ENCODE measurements at places on chromosomes 2 and 18.
A peak's percentile ranks its signal among the peaks of the same experiment; 100 is the strongest.

DNA sequence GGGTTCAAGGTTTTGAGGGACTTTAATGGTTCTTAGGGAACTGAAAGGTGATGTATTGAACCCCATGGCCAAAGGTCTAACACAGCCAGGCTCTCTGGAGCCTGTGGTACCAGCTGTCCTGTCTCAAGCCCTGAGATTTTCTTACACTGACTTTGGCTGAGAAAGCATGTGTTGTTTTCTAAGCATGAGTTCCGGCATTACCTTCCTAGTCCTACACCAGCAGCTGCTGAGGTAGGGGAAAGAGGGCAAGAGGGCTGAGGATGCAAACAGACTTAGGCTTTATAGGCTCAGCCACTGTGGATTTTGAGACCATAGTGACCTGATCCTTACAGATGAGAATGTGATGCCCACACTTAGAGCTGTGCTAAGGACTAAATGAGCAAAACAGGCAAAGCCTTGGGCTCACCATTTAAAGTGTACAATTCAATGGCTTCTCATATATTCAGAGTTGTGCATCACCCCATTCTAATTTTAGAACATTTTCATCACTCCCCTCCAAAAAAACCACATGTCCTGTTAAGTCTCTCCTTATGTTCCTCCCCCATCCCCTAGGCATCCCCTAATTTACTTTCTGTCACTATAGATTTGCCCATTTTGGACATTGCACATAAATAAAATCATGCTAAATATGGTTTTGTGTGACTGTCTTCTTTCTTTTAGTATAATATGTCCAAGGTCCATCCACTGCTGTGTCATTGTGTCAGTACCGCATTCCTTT is 99.7 kb upstream of the OTOS start:
- no peak for DNase-seq

DNA sequence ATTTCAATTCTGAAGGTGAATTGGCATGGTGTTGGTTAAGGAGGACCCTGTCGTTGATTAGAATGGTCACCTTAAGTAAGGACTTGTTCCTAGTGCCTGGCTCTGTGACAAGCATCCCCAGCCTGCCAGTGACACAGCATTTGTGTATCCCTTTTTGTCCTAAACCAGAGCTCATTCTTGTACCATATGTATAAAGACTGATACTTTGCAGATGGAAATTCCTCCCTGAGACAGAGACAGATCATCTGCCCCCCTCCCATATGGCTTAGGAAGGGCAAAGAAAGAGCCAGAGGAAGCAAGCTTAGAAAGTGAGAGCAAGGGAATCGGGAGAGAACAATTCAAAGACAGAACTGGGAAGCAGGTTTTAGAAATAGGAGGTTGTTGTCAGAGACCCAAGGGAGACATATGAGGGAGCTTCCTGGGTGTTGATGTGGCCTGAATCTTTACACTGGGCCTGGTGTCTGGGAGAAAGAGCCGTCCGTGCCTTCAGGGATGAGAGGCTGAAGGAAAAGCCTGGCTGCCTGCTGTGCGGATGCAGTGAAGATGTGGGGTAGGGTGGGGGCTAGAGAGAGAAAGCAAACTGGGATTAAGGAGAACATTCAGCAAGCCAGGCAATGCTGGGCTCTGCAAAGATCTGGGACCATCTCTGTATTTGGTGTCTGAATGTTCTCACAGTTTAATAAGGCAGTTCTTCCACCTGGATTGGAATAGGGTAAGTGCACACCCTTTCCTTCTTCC is 13.2 kb upstream of the CHRNA1 start:
- no peak for DNase-seq

DNA sequence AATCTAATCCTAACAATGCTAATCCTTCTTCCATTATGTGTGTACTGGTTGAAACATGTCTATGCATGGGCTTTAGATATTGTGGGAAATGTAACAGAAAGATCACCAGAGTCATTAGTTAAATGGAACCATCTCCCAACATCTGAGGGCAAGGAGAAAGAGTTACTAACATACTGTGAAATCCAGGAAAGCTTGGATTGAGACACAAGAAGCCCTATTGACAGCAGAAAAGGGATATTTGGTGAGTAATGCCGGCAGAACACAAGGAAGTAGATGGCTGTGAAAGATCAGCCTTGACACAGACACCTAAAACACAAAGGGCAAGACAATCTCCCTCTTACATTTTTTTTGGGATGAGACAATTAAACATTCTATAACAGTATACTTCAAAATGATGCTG is 28.5 kb upstream of the LAMA1 start:
- DNase-seq, result no peak

DNA sequence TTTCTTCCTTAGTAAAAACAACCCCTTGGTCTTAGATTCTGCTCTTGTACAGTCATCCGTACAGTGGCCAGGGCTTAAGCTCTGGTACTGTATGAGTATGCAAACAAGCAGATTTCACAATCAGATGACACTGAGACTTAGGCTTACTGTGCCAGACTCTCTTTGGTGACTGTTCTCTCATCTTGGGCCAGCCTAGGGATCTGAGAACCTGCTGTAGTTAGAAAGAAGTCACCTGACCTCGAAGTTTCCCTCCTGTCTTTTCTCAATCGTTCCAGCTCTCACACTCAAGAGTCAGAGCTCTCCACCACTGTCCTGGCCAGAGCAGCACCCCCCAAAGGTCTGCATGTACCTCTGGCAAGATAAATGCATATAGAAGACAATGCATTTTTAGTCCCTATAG is 63.2 kb downstream of the ZEB2 start:
- DNase-seq, result peak; percentile 35

- no peak for DNase-seq
These were observed 147.1 kb downstream of the NOL4 start for GRCh38 chr18:34077599-34077998.

Data from SK-MEL-5 (cell line).